Body of pancreas (tissue), 4 donors: ENCODE measurements at places on chromosomes 1 and 21.

GRCh38 chr21:36813052-36813451, 114.1 kb downstream of the SIM2 start:
- no peak for DNase-seq

GRCh38 chr1:42392255-42392654, 11.7 kb downstream of the RIMKLA start:
- no peak for DNase-seq

DNA sequence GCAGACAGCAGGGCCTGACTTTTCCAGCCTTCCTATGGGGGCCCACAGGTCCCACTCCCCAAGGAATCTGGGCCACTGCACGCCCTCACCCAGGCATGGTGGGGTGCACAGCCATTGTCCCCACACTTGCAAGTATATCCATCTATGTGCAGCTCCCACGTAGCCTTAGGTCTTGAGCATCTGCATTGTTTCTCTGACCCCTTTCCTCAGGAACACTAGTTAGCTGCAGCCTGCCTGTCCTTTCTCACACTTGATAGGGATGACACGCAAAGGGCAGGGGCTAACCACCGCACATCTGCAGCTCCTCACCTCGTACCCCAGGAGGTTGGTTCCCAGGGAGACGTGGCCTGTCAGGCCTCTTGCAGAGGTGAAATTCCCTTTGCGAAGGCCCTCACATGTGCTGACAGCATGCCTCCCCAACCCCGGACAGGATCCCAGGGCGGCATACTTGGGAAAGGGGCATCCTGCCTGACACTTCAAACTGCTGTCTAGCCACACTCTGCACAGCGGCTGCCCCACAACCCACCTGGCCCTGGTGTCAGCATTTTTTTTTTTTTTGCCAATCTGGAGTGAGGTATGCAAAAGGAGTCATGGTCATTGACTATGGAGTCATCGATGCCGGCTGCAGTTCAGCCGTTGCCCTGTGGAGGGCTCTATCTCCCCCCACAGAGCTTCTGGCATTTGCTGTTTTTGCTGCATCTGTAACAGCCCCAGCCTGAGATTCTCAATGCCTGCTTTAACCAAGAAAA, 5.0 kb downstream of the JMJD4 start:
- DNase-seq, result peak; percentile 45

DNA sequence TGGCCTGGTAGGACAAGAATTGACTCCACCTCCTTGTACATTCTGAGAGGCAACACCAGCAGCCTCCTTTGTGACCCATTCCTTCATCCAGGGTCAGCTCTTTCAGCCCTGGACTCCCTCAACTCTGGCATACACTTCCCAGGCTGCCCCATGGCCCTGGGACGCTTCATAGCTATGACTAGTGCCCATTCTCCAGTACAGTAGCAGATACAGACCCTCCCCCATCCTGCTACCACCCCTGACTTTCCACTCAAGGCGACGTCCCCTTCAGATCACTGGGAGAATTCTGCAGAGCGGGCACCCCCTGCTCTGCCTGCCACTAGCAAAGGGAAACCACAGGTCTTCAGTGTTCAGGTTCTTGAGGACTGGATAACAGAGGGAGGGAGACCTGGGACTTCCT, 99.7 kb upstream of the HMGB4 start:
- DNase-seq, result no peak

GRCh38 chr21:45993210-45994085, 11.9 kb downstream of the COL6A1 start:
- peak; percentile 1 for DNase-seq

GRCh38 chr1:212152308-212152693, 116.8 kb downstream of the DTL start:
- DNase-seq, result no peak

GRCh38 chr1:19110257-19110927, 99.7 kb downstream of the UBR4 start:
- no peak for DNase-seq

GRCh38 chr1:67457247-67457646, 27.0 kb upstream of the SERBP1 start:
- DNase-seq, result no peak

DNA sequence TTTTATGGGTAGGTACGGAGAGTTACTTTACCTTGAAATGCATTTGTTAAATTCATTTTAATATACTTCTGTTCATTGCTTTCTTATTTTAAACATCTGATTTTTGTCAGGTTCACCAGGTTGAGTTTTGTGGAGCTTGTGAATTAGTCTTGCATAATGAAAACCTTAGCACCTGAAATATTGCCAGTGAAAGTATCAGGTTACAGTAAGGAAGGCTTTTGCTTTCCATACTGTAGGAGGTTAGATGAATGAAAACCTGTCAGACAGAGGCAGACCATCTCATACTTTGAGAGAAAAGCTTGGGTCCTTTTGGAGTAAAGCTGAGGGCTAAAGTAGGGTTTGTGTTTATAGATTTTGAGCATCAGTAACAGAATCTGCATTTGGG, 34.7 kb downstream of the THRAP3 start:
- no peak for DNase-seq

GRCh38 chr1:36207339-36207738, 16.9 kb upstream of the THRAP3 start:
- peak; percentile 63 for DNase-seq

DNA sequence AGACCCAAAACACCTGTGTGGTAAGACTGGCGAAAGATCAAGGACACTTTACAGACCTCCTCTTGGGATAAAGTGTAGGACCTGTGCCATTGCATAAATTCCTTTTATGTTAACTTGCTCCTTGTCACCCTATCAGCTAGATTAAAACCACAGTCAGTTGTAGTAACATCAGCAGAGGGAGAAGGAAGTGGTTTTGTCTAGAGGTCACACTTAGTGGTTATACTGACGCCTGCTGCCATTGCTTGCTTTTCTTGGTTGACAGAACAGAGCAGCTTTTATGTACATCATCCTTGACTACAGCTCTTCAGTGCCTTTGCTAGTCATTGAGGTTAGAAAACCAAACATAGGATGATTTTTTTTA, 101.4 kb downstream of the PBX1 start:
- DNase-seq, result no peak

DNA sequence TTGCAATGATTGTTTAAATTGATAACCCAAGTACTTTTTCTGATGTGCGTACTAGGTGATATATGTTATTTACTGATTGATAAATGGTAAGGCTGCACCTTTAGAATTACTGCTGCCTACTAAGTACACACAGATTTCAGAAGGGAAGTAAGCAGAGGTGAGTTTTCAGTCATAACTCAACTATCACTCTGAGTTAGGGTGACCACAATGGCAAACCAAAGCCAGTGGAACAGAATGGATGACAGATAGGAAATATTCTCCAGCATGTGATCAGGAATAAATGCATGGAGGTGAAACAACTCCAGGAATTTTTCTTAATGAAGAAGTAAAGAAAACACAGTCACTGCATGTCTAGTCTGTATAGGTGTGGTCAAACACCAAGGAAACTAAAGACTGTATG, 7.5 kb upstream of the KCNJ15 start:
- no peak for DNase-seq

DNA sequence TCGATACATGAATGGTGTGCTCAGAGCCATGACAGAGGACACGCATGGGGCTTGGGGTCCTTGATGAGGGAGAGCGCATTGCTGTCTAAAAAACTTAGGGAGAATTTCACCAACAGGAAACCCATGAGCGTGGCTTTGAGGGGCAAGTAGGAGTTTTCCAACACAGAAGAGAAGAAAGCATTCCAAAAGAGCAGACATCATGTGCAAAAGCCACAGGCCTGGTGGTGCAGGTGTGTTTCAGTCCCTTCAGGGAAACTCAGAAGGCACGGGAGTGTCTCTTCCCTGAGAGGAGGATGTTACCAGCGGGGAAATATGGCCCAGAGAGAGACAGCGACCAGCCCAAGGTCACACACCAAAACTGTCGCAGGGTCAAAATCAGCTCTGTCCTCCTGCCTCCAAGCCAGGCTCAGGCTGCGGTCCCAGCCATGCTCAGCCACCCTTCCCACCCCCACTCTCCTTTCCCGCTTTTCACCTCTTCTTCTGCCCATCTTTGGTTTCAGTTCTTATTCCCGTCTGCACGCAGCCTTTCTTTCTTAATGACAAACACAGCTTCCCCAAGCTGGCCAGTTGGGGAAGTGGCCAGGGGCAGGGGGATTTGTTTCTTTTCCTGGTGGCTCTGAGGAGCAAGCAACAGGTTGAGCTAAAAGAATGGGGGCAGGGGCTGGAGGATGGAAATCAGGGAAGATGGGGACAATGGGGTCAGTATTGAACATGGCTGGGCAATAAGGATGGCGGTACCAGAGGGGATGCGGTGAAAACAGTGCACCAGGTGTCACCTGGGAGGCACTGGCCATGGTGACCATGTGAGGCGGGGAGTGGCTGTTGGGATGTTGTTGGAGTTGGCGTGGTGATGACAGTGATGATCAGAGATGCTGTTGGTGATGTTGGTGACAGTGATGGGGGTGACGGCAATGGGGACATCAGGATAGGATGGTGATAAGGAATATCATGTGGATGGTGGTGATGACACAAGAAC, 10.3 kb downstream of the LAPTM5 start:
- no peak for DNase-seq

DNA sequence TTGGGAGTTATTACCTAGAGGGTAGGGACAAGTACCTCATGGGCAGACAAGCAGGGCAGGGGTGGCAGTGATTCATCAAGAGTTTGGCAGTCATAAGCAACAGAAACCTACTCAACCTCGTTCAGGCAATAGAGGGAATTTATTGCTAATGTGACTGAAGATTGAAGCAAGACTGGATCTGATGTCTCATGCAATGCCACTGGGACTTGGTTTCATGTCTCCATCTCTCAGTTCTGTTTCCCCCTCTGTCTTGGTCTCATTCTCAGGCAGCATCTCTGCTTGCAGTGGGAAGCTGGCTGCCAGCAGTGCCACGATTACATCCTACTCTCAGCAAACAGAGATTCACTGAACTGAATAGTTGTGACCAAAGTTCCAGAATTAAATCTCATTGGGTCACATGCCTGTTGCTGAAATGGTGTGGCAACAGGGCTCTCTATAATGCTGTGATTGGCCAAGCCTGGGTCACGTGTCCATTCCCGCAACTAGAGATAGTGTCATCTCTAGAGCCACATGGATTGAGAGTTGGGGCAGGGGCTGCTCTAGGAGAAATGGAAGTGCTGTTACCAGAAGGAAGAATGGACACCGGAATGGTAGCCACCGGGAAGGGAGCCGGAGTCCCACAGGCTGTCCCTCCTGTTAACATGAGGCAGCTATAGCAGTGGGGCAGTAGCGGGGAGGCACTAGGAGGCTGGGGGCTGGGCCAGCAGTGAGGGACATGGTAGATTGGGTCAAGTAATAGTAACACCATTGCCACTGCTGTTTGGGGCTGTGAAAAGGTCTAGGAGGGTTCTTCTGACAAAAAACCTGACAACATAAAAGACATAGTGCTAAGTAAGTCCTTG, 3.9 kb upstream of the CDC42 start:
- DNase-seq, result no peak
